ENCODE measurements at places on chromosomes 1 and 21.

- DNase-seq = no peak
These were observed 124.0 kb downstream of the DMRTB1 start for GRCh38 chr1:53583021-53583867.

GRCh38 chr1:84611796-84612195, 37.6 kb upstream of the CTBS start:
- DNase-seq = no peak

DNA sequence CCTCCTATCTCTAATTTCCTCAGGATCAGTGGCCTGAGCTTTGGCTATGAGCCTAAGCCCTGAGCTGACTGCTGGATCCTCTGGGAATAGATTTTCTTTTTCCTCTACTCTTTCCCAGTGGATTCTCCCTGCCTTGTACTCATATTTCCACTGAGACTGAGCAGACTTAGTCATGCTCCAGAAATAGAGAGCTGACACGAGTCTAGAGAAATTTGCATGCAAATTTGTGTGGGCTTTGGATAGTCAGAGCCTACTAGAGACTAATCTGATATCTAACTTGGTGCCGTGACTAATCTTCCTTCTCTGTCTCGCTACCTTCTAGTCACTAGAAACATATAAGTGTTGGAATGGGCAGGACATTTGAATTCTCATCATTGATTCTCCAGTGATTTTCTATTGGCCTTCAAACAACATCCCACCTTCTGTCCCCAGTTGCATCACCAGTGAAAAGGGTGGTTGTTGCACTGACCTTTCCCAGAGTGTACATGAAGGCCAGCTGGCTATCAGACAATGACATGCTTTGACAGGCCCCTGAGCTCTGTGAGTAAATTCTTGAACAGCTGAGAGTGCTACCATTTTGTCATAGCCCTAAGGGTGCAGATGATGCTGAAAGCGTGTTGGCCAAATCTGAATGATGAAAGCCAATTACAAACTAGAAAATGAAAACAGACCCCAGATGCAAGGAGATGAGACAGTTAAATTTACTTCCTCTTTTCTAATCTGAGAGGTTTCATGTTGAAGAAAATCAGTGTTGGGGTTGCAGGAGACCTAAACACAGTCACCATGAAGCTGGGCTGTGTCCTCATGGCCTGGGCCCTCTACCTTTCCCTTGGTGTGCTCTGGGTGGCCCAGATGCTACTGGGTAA, at the start of gene FCRLA:
TSS of gene FCRLA (plus strand) at position 748 of the 866 bp plus-strand sequence. CDS start at position 784, 36 bp downstream.
- peak; percentile 84 for DNase-seq

DNA sequence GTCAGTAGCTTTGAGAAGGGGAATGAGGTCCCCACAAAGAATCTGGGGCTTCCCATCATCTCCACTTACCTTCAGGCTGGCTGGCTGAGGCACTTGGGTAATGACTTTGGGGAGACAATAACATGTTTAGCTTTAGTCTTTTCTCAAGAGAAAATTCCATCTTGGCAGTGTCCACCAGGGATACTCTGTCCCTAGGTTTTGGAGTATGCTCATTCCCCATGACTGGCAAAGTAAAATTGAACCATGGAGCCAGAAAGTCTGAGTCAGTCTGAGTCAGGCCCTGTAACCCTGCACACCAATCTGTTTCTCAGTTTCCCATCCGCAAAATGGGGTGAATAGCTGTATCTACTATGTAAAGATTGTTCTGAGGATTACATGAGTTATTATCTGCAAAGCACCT, 28.2 kb downstream of the RUNX1 start:
- DNase-seq = no peak

- DNase-seq = no peak
These were observed 18.5 kb downstream of the NCF2 start for GRCh38 chr1:183571678-183572268.

GRCh38 chr1:163171826-163172225, 30.9 kb downstream of the RGS5 start:
- peak; percentile 21 for DNase-seq

DNA sequence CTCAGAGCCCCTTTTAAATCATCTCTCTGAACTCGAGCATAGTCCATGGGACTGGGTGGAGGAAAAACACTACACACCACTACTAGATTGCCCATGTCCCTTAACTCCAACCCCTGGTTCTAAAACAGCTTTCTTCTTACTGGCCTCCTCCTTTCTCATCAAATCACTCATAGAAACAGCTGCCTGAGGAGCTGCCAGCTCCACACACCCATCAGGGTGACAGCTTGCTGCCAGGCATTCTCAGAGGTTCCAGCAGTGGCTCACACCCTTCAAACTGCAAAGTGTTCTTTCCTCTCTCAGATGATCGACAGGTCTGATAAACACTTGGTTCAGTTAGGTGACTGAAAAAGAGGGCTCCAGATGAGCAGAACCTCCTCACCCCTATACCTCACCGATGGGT, 543.0 kb upstream of the PLXNA2 start:
- no peak for DNase-seq

All from NCI-H526 (cell line).